B cell (primary cell): ENCODE measurements at places on chromosomes 12 and 14. TPM values are rescaled to one million over a fixed set of nuclear protein-coding genes. Genes with fewer than 3 reads are reported as not detected.

- H3K27ac ChIP-seq = no peak overlapping the region
- no peaks in the 10 kb centered on the region for H3K4me1 ChIP-seq
- no peaks in the 10 kb centered on the region for H3K36me3 ChIP-seq
Observed at GRCh38 chr12:86234316-86234855, 21.8 kb downstream of the MGAT4C start.

- H3K27me3 ChIP-seq = no peaks in the 10 kb centered on the region
- no peaks in the 10 kb centered on the region for H3K4me1 ChIP-seq
- H3K36me3 ChIP-seq = no peaks in the 10 kb centered on the region
Observed at GRCh38 chr12:709455-710020, 42.8 kb upstream of the WNK1 start.

DNA sequence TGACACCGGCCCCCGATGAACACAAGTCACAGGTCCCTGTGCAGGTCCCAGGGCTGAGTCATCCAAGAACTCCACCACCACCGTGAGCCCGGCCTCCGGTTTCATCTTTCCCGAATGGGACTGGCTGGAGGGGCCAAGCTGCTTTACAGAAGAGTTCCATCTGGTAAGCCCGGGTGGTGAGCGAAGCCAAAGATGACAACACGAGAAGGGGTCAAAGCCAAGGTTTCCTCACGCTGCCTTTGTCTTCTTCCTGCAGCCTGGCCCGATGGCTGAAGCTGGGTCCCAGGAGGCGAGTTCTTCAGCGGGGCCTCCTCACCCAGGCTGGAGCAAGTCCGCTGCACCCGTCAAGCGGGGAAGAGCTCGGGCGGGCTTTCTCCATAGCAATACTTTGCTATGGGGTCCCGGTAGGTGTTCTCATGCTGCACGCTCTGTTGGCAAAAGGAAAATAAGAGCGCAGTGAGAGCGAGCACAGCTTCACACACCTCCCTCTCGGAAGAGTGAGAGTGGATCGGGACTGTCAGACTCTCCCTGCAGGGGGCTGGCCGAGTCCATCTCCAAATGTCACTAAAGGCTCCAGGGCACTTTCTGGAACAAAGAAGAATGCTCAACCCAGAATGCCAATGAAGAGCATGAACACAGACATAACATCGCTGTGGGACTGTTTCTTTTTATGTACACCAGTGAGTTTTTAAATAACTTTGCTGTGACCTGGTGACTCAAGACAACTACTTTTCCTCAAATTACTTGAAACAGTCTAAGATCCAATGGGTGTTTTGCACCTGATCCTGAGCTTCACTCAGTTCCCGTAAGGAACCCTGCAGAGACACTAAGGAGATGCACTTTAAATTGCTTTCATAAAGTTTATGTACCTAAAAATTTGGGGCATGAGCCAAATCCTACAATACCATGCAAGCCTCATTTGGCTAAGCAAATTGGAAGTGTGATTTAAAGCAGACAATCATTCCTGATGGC, 20.1 kb downstream of the SPRING1 start:
- H3K27ac ChIP-seq = no peak overlapping the region
- peaks cover 66% of the 10 kb centered on the region for H3K36me3 ChIP-seq
- DNase-seq = no peak
- no peaks in the 10 kb centered on the region for H3K27me3 ChIP-seq
- no peak overlapping the region for H3K4me3 ChIP-seq

DNA sequence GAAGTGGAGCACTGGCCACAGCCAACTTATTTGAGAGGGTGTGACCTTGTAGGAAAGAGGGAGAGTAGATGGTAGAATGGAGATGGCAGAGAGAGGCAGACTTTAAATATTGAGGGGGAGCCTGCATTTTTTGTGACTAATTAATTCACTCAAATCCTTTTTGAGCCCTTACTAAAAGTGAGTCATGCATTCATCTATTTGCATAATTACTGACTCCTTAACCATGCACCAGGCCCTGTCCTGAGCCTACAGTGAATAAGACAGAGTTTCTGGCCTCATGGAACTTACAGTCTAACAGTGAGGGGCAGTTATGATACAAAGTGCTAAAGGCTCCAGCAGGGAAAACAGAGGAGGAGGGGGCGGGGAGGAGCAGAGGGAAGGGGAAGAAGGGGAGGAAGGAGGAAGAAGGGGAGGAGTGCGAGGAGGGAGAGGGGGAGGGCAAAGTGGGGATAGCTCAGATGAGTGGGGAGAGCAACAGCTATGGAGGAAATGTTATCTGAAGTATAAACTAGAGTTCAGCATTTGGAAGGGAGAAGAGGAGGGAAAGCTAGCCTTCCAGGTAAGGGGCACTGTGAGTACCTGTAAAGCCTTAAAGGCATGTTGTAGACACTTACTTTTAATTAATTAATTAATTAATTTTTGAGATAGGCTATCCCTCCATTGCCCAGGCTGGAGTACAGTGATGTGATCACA, 7.5 kb upstream of the CTDSP2 start:
- no peak for DNase-seq
- H3K4me3 ChIP-seq = no peak overlapping the region
- H3K27me3 ChIP-seq = peaks cover 19% of the 10 kb centered on the region
- H3K4me1 ChIP-seq = peaks cover 33% of the 10 kb centered on the region
- no peak overlapping the region for H3K27ac ChIP-seq

- H3K36me3 ChIP-seq = no peaks in the 10 kb centered on the region
- no peaks in the 10 kb centered on the region for H3K27me3 ChIP-seq
- H3K4me1 ChIP-seq = peaks cover 5% of the 10 kb centered on the region
Observed at GRCh38 chr14:74571441-74571841, 40.6 kb downstream of the LTBP2 start.

The KCNJ8 gene
- not detected in 2 replicates for total RNA-seq

The DGLUCY gene
- 103 and 110 TPM in 2 replicates for total RNA-seq

The RNASE12 gene
- total RNA-seq = not detected in 2 replicates

The ACSM4 gene
- total RNA-seq = not detected in 2 replicates
